ENCODE measurements at places on chromosomes 12 and 14.

DNA sequence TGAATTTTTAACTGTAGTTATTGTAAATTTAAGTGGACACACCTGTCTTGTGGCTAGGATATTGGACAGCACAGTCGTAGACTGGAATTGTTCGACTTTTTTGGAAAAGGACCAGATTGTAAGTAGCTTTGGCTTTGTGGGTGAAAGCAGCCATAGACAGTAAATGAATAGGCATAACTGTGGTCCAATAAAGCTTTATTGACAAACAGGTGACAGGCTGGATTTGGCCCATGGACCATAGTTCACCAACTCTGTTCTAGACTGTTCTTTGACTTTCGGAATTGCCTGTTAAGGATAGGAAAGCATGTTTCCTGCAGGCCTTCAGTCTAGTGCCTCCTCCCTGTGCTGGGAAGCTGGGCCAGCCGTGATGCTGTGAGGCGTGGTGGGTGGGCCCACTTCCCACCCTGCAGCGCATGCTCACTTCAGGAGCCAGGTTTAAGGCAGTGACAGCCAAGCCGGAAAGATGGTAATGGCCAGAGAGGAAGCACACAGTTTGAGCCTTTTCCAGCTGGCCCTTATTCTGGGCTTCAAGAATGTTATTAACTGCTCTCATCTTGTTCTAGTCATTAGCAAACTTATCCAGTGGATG, 51.8 kb downstream of the PPP2R5C start:
- no peak for DNase-seq

GRCh38 chr14:31897581-31898186, 179.4 kb upstream of the ARHGAP5 start:
- DNase-seq, result no peak

- DNase-seq, result no peak
Measured at GRCh38 chr14:71336489-71337192, 429.4 kb downstream of the PCNX1 start.

DNA sequence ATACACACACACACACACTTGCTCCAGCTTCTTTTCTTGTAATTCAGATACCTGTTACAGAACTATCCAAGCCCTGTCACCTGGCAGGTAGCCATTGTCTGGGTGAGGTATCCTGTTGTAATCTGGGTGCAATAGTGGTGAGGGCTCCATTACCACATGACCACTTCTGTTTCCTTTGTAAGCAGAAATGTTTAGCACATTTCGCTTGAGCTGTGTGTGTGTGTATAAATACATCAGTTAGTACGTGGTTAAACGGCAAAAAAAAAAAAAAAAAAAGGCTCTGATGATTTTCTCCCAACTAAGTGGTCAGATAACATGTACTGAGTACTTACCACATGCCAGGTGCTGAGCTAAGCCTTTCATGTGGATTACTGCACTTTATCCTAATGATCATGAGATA, 129.3 kb upstream of the SSTR1 start:
- no peak for DNase-seq

DNA sequence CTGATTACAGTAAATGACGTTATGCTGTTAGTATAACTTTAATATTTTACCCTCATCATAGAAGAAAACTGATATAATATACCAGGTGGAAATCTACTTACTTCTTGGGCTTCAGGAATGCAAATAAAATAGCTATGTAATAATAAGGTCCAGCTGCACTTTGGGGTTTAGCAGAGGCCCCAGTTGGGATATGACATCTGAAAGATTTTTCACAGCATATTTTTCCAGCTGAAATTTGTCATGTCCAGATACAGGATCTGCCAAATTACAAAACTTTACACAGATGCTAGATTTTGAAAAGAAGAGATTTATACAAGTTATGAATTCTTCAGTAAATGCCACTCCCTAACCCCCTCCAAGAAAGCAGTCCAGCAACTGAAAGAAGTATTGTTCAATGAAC, 29.2 kb upstream of the DCN start:
- DNase-seq, result no peak

- no peak for DNase-seq
Measured at GRCh38 chr12:76531056-76531455, 28.5 kb downstream of the OSBPL8 start.

GRCh38 chr12:88206601-88207000, 64.5 kb downstream of the TMTC3 start:
- peak; percentile 91 for DNase-seq

GRCh38 chr12:19026034-19026433, 103.5 kb upstream of the PLEKHA5 start:
- no peak for DNase-seq

DNA sequence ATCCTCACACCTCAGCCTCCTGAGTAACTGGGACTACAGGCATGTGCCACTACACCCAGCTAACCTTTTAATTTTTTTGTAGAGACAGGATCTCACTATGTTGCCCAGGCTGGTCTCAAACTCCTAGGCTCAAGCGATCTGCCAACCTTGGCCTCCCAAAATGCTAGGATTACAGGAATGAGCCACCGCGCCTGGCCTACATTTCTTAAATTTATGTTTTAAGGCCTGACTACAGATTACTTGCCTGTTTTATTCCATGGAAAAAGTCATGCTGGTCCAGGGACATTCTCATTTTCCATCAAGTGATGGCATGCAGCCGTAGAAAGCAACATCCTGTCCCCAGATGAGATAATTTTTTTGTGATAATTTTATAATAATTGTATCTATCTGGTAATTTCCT, 6.1 kb downstream of the CD9 start:
- DNase-seq, result no peak

GRCh38 chr14:59316151-59316830, 127.8 kb downstream of the DAAM1 start:
- DNase-seq, result no peak

DNA sequence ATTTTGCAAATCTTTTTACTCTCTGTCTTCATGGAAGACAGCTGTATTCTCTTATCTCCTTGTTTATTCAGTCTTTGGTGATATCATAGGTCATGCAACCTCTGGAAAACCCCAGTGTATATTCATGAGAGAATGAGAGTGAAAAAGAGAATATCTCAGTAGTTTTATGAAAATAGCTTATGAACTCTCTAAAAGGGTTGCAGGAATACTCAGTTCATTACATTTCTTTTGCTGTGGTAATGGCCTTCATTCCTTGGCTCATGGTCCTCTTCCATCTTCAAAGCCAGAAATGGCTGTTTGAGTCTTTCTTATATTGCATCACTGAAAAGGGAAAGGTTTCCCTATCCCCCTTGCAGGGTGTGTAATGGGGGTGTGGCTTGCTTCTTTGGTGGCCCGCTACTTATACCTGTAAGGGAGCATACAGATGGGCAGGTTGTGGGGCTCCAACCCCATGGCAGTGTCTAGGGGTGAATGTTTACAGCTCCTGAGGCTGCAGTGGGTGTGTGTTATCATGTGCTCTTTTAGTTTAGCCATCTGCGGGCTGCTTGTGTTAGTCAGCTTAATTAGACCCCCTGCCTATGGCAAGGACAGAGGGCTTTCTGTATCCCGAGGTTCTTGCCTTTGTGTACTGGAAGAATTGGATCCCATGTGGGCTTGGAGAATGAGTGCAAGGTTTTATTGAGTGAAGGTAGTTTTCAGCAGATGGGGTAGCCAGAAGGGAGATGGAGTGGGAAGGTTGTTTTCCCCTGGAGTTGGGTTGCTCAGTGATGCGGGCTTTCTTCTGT, 150.2 kb downstream of the CCDC91 start:
- DNase-seq, result peak; percentile 7

GRCh38 chr14:105484069-105484996, 2.4 kb upstream of the CRIP1 start:
- DNase-seq, result no peak
